Renal cortical epithelial cell (primary cell): ENCODE measurements at places on chromosomes 4 and X. TPM values are rescaled to one million over a fixed set of nuclear protein-coding genes. Genes with fewer than 3 reads are reported as not detected.

EPHA5 gene
- under 0.01 and 0.70 TPM in 2 replicates for total RNA-seq

USP17L24 gene
- not detected in 2 replicates for total RNA-seq

HMX1 gene
- not detected in 2 replicates for total RNA-seq

- no peak for DNase-seq
Observed at GRCh38 chr4:84501721-84502267, 2.7 kb upstream of the NKX6-1 start.

DNA sequence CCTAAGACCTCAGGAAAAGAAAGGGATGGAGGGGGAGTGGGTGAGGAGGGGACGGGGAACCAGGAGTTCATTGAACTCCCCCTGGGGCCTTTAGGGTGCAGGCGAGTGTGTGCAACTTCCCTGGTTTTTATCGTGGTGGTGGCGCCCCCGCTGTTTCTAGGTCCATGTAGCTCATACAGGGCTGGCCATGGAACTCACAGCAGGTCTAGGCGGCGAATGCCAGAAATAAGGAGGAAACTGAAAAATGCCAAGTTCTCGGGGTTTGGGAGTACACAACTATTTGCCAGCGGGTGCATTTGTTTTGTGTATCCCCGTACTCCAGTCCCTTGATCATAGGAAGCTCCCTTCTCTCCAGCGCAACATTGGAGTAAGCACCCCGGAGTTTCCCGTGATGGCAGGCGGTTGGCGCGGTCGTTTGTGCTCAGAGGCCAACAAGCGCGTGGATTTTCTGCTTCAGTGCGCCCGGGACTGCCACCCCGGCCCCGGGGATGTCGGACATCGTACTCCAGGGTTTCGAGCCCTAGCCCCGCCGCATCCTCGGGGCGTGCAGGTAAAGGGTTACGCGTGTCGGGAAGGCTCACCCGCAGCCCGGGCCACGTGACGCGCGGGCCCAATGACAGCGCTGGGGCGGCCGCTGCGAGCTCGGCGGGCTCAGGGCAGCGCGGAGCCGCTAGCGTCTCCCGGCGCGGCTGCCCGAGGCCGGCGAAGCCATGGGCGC lies 208.9 kb downstream of the NWD2 start:
- DNase-seq, result no peak

- no peak for DNase-seq
Observed at GRCh38 chr4:30769093-30769492, 48.9 kb downstream of the PCDH7 start.

DNA sequence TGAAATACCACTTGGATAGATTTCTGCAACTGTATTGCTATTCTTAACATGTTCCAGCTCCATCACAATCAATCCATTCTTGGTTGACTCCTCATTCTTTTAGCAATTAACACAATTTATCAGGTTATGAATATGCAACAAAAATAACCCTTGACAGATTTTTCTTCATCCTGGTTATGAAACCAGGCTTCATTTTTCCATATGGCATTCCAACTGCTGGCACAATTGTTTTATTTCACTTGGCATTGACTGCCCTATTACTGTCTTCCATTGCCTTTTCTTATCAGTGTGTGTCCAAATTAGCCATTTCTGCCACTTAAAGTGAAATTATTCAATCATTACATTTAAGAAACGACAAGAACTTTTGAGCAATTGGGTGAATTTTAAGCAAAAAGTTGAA lies 388.8 kb upstream of the EPHA5 start:
- DNase-seq, result no peak

GRCh38 chr4:573122-573892 lies 2.8 kb downstream of the TMEM271 start:
- no peak for DNase-seq

DNA sequence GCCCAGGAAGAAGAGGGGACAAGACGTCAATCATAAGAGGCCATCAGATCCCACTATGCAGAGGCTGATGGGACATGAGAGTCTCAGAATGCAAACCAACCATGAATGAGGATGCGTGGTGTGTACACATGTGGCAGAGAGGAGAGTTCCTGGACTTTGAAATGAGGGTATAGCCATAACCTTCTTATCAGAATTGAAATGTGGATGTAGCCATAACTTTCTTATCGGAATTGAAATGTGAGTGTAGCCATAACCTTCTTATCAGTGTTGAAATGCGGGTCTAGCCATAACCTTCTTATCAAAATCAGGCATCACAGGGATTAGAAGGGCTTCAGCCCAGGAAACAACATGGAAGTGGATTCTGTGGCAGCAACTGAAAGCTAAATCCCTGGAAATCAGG lies 415.5 kb upstream of the FAT1 start:
- DNase-seq, result no peak
